Activated T-cell treated with anti-CD3 and anti-CD28 coated beads, Interleukin-2, amount 50 U/mL, for 72 hours (primary cell): ENCODE measurements at places on chromosomes 1 and 21. TPM values are rescaled to one million over a fixed set of nuclear protein-coding genes. Genes with fewer than 3 reads are reported as not detected.
A peak's percentile ranks its signal among the peaks of the same experiment; 100 is the strongest.

- no peaks in the 10 kb centered on the region for H3K27me3 ChIP-seq
- H3K36me3 ChIP-seq, result no peaks in the 10 kb centered on the region
- H3K4me3 ChIP-seq, result no peak overlapping the region
- DNase-seq, result peak; percentile 78
- H3K4me1 ChIP-seq, result peaks cover 11% of the 10 kb centered on the region
- no peak overlapping the region for H3K27ac ChIP-seq
Measured at GRCh38 chr1:6343506-6344405, 49.8 kb downstream of the ACOT7 start.

GRCh38 chr1:222002503-222002902, 260.6 kb upstream of the DUSP10 start:
- no peaks in the 10 kb centered on the region for H3K27me3 ChIP-seq
- H3K27ac ChIP-seq, result no peak overlapping the region
- H3K4me3 ChIP-seq, result no peak overlapping the region
- no peak for DNase-seq

- peaks cover 3% of the 10 kb centered on the region for H3K36me3 ChIP-seq
- DNase-seq, result no peak
- H3K4me3 ChIP-seq, result peak overlapping the region; percentile 72
- peaks cover 59% of the 10 kb centered on the region for H3K4me1 ChIP-seq
Measured at GRCh38 chr1:121518726-121519041, 333.9 kb downstream of the SRGAP2C start.

DNA sequence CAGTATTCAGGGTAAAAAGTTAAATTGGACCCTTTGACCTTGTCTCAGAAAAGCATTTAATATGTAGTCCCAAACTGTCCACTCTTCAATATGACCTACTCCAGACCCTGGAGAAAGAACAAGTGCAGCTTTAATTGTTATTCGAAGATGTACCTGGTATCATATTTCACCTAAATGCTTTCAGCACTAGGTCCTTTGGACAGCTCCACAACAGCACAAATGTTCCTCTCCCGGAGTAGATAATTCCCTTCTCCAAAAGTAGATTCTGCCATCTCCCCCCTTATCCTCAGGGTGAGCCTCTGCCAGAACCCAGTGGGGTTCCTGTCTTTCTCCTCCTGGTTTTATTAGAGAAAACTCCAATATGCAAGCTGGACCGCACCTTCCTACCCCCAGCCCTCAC, 104.5 kb upstream of the AJAP1 start:
- DNase-seq, result no peak
- no peak overlapping the region for H3K27ac ChIP-seq
- H3K27me3 ChIP-seq, result no peaks in the 10 kb centered on the region
- no peaks in the 10 kb centered on the region for H3K36me3 ChIP-seq
- no peaks in the 10 kb centered on the region for H3K4me1 ChIP-seq

- H3K4me3 ChIP-seq, result no peak overlapping the region
- H3K36me3 ChIP-seq, result no peaks in the 10 kb centered on the region
- DNase-seq, result no peak
Measured at GRCh38 chr1:172163498-172164215, 256.8 kb upstream of the C1orf105 start.

- H3K4me1 ChIP-seq, result peaks cover 33% of the 10 kb centered on the region
- H3K4me3 ChIP-seq, result no peak overlapping the region
- H3K36me3 ChIP-seq, result no peaks in the 10 kb centered on the region
- H3K27me3 ChIP-seq, result no peaks in the 10 kb centered on the region
Measured at GRCh38 chr1:214312530-214313051, 31.6 kb downstream of the SMYD2 start.

DNA sequence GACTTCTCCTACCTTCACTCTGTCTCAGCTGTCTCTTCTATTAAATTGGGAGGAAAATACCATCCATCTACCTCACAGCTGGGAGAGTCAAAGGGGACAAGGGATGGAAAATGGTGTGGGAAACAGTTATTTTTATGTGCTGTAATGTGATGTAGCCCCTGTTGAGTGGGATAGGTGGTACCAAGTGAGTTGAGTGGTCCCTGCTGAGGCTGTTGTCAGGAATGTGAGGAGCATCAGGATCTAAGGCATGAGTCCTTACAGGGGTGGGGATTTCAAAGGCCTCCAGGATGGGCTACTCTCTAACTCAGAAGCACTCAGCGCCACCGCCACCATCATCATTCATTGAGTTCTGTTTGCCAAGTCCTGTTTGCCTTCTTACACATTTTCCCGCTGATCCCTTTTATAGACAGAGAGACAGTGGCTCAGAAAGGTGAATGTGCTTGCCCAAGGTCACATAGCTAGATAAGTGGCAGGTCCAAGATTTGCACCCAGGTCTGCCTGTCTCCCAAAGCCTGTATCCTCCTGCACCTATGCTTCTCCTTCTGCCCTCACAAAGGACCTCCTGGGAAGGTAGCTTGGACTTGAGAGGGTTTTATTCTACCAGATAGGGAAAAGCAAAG, 4.6 kb upstream of the ID3 start:
- no peak overlapping the region for H3K27ac ChIP-seq
- no peak for DNase-seq
- no peak overlapping the region for H3K4me3 ChIP-seq
- peaks cover 37% of the 10 kb centered on the region for H3K27me3 ChIP-seq

The PTGFR gene
- not detected for total RNA-seq

The DDAH1 gene
- 0.09 TPM for total RNA-seq
